Epithelial cell of proximal tubule (primary cell): ENCODE measurements at places on chromosomes 11 and 22. TPM values are rescaled to one million over a fixed set of nuclear protein-coding genes. Genes with fewer than 3 reads are reported as not detected.

DNA sequence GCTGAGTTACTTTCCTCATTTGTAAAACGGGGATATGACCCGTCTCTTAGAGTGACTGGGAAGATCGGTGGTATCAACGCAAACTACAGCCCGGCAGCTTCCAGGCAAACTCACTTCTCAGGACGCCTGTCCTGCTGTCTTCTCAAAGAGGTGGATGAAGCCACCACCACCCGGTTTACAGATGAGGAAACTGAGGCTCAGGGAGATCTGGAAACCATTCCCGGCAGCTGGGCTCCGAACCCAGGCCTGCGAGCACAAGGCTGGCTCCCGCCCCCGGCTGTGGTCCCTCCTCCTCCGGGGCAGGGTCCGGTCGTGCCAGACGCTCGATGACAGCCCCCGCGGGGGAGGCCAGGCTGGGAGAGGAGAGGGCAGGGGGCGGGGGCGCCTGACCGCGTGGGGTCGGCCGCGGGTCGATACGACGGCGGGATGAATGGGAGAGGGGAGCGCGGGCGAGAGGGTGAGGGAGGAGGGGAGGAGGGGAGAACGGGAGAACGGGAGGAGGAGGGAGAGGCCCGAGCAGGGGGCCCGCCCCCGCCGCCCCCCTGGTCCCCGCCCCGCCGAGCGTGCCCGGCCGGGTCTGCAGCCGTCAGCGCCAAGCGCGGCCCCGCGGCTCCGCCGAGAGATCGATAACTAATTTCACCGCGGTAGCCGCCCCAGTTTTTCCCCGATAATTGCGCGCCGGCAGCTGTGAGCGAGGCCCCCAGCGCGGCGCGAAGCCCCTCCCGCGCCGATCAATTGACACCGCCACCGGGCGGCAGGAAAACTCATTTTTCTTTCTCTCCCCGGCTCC is 14.0 kb downstream of the IGLL1 start:
- no peak for DNase-seq

GRCh38 chr22:26718905-26719304 is 61.5 kb downstream of the MIAT start:
- DNase-seq: peak; percentile 27

GRCh38 chr11:7667460-7667859 is 5.8 kb downstream of the CYB5R2 start:
- no peak for DNase-seq

- no peak for DNase-seq
Measured at GRCh38 chr11:113199866-113200265, 114.5 kb upstream of the TTC12 start.

GRCh38 chr22:47678636-47679287 is 916.3 kb downstream of the TBC1D22A start:
- no peak for DNase-seq

RASSF10 gene
- 1.6 and 3.0 TPM in 2 replicates for total RNA-seq

BDNF gene
- total RNA-seq: 5.8 and 9.5 TPM in 2 replicates

DNA sequence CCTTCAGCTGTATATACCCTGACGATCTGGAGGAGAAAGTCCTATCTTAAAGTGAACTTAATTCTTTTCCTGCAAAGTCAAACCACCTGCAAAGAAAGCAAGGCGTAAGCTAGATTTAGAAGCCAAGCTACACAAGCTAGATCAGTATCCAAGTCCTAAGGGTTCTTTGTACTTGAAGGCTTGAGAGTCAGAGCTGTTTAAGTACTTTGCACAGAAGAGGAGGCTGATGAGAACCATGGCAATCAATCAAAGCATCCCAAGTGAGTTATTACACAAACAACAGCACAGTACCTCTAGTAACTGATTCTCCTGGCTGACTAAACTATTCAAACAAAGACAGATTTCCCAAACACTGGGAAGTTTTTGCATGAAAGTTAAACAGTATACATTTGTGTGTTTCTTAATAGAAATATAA is 1.9 kb downstream of the CDON start:
- DNase-seq: no peak

DNA sequence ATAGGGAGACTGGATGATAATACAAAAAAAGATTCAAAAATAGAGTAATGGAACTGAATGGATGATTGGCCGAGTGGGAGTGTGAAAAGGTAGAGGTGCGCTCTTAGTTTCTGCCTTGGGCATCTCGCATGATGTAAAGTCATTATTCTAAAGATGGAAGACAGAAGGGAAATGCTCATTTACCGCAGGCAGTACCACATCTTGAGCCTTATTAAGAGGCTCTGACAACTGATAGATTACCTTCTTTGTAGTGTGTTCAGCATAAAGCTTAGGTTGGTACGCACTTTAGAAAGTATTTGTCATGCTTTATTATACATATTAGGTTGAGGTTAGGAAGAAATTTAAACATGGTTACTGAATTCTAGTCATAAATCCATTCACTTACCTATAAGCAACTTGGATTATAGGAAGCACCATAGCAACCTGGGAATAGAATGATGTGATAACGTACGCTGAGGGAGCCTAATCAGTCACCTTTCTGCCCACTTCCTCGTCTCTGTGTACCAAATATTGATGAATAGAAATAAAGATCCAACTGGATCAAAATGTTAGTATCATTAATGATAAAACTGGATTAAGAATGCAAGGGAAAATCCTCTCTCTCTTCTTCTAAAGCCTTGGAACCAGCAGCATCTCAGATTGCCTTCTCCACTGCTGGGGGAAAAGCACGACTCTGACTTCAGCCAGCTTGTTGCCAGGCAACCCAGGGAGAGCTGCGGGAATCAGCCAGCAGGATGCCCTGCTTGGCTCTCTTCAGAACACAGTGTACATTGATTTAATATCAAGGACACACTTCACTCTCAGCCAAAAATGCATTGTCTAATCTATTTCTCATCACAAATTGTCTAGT is 29.0 kb upstream of the VWA5A start:
- DNase-seq: no peak

DNA sequence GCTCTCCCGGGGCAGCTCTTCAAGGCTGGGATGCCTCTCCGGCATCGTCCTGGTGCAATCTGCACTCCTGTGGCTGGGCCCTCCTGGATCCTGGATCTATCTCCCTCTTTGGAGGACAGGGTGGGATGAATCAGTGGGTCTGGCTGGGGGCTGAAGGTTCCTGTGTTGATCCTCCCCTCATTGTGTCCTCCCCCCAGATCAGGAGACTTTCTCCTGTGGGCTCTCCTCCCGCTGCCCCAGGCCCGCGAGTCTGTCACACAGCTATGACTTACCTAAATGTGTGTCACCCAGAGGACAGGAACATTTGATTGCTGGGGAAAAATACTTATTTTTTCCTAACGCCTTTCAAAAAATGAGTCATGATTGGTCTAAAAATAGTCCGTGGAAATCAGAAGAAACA is 106.8 kb upstream of the NECTIN1 start:
- DNase-seq: no peak

TLCD5 gene
- 4.7 and 23.1 TPM in 2 replicates for total RNA-seq

- DNase-seq: no peak
Measured at GRCh38 chr11:43145653-43146052, 166.1 kb upstream of the API5 start.

SGSM1 gene
- total RNA-seq: under 0.01 TPM in 1 of 2 replicates, not detected in the other

DNA sequence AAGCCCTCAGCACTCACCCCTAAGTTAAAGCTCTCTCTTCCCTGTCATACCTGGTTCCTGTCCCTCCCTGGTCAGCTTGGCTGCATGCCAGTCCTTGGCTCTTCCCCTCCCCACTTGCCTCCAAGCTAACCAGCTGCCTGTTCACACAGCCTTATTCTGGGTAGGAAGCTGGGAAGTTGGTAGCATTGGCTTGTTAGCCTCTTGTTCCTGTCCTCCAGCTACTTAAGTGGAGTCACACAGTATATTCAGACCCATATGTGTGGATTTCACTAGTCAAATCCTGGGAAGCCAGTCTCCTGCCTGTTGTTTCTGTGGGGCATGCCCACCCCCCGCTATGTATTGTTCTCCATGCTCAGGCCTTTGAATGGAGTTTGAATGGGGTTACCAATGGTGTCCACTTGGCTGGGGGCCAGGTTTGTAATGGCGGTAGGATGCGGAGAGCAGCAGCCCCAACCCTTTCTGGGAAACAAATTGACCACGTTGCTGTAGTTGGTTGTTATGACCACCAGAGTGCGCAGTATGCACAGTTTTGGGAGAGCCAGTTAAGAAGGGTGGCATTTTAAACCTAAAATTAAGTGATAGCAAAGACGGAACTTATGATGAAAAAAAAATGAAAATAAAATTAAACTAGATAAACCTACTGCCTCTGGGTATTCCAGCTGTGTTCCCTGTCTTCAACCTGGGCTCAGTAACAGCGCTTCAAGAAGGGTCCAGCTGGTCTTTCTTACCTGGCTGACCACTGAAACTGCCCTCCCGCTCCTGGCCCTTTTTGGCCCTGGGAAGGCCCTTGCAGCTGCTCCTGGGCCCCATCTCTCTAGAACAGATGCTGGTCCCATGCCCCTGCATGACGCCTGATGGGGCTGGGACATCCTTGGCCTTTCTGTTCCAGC is 10.7 kb upstream of the RPS3 start:
- DNase-seq: no peak

CD3D gene
- total RNA-seq: not detected in 2 replicates

BTG4 gene
- total RNA-seq: 0.22 TPM in 1 of 2 replicates, not detected in the other

TPBGL gene
- not detected in 2 replicates for total RNA-seq

DNA sequence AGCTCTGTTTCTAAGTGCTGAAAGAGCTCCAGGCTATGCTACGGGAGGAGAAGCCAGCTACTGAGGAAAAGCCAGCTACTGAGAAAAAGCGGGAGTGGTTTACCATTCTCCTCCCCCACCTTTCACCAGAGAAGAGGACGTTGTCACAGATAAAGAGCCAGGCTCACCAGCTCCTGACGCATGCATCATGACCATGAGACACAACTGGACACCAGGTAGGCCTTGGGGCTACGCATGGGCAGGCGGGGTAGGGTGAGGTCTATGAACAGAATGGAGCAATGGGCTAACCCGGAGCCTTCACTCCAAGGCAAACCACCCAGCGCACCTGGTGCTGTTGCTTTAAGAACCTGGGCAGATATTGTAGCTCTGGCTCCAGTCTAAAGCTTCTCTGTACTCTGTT is 1.1 kb downstream of the IL18BP start:
- DNase-seq: no peak

- no peak for DNase-seq
Measured at GRCh38 chr11:60987577-60988277, 16.2 kb downstream of the CD6 start.

- no peak for DNase-seq
Measured at GRCh38 chr11:34492806-34493414, 20.7 kb downstream of the ELF5 start.

DNA sequence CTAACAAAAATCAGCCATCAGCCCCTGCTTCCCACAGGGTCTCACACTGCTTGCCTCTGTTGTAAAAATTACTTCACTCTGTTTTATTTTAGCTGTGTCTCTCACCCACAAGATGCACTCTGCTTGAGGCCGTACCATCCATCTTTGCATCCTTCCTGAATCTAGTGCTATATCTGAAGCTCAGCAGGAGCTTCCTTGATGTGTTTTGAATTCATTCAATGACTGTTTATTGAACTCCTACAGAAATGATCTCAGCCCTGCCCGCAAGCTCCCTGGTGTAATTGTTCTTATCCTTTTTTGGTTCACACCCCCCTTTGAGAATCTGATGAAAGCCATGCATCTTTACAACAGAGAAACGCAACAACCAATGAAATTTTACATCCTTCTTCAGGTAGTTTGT is 310.2 kb upstream of the ZC3H12C start:
- no peak for DNase-seq

- DNase-seq: peak; percentile 52
Measured at GRCh38 chr11:32831221-32831620, 1.5 kb downstream of the PRRG4 start.

DNA sequence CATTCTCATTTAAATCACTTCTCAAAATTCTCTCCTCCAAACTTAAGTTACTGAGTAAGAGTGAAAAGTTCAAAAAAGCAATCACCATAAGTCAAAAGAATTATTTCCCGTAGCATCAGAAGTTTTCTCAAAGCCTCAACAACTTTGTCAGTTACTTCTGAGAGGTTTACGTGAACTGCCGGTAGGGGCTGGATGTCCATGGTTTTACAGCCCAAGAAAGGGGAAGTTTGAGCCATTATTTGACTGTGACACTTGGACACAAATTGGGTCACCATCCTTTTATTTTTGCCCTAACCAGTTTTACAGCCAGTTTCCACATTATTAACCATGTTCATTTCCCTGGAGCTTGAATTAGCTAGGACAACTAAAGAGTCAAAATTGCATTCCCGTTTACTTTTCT is 7.5 kb downstream of the POU2AF3 start:
- no peak for DNase-seq

PGA5 gene
- total RNA-seq: not detected in 2 replicates

DDTL gene
- total RNA-seq: 2.1 TPM in 1 of 2 replicates, not detected in the other

DNA sequence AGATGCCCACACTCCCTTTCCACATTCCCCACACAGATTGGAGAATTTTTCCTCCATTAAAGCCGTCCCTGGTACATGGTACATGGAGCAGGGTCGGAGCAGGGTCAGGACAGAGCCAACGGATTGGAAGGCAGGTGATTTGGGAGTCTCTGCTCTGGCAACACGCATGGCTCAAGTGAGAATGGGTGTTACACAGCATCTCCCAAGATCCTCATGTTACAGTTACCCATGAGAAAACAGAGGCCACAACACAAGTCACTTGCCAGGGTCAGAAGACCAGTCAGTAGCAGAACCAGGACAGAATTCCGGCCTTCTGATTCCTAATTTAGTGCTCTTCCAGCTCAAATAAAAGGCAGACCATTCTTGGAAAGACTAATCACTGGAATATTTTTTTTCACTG is 7.7 kb upstream of the F2 start:
- DNase-seq: no peak

GRCh38 chr11:6219359-6219758 is 14.0 kb downstream of the C11orf42 start:
- DNase-seq: peak; percentile 84

UCP3 gene
- total RNA-seq: 0.06 and 0.22 TPM in 2 replicates

DNA sequence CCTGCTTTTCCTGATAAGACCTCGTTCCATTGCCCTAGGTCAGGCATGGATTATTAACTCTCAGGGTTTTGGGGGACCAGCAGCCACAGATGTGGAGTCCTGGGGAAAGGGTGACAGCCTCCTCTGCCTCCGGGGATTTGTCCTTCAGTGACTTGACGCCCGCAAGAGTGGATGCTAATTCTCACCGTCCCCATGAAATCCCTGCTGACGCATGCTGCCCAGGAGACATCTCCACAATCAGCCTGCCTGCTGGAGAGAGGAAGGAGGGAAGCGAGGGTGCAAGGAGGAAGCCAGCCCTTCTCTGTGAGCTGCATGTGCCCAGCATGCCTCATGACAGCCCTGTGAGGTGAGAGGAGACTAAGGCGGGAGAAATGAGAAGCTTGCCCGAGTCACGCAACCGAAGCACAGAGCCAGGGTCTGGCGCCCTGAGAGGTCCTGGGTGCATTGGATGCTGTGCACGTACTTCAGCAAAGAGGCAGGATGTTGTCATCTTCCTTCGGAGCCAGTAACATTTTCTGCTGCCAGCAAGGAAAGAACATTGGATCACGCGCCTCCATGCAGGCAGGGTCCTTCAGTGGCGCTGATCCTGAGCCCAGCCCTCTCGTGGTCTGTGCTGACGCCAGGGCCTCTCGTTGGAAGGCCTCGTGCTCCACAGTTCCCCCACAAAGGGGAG is 27.3 kb upstream of the KRTAP5-6 start:
- no peak for DNase-seq

EFCAB6 gene
- total RNA-seq: 0.07 and 0.23 TPM in 2 replicates
